ENCODE measurements at places on chromosomes 1 and 21. TPM values are rescaled to one million over a fixed set of nuclear protein-coding genes. Genes with fewer than 3 reads are reported as not detected.

DNA sequence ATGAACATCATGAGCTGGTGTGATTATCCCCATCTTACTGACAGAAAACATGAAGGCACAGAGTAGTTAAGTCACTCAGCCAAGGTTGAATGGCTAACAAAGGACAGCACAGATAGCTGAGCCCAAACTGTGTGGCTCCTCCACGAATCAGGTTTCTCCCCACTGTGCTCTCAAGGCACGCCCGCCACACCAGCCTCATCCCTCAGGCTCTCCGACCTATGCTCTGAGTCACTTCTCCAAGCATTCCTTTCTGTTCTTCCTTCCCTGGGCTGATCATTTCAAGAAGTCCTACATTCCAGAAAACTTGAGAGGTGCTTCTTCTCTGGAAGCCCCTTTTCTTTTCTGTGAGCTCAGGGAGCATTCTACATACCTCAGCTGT lies 25.3 kb upstream of the SDC3 start:
- H3K4me3 ChIP-seq, result no peak overlapping the region
- peaks cover 47% of the 10 kb centered on the region for H3K36me3 ChIP-seq
- H3K27ac ChIP-seq, result no peak overlapping the region
- no peaks in the 10 kb centered on the region for H3K27me3 ChIP-seq
- no peaks in the 10 kb centered on the region for H3K4me1 ChIP-seq

DNA sequence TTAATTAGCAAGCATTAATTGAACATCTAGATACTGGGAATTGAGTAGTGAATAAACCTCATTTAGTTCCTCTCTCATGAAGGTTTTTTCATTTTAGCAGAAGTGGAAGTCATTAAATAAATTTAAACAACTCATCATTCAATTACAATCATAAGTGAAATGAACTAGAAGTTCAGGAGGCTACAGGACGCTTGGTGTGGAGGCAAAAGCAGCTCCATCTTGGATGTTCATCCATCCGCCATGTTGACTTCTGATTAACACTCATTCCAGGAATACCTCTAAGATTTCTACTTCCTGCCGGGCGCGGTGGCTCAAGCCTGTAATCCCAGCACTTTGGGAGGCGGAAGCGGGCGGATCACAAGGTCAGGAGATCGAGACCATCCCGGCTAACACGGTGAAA lies 11.5 kb upstream of the NTPCR start:
- H3K4me1 ChIP-seq, result peaks cover 33% of the 10 kb centered on the region
- no peak overlapping the region for H3K4me3 ChIP-seq
- no peaks in the 10 kb centered on the region for H3K36me3 ChIP-seq
- H3K27ac ChIP-seq, result no peak overlapping the region
- H3K27me3 ChIP-seq, result no peaks in the 10 kb centered on the region
- no peak for DNase-seq

DNA sequence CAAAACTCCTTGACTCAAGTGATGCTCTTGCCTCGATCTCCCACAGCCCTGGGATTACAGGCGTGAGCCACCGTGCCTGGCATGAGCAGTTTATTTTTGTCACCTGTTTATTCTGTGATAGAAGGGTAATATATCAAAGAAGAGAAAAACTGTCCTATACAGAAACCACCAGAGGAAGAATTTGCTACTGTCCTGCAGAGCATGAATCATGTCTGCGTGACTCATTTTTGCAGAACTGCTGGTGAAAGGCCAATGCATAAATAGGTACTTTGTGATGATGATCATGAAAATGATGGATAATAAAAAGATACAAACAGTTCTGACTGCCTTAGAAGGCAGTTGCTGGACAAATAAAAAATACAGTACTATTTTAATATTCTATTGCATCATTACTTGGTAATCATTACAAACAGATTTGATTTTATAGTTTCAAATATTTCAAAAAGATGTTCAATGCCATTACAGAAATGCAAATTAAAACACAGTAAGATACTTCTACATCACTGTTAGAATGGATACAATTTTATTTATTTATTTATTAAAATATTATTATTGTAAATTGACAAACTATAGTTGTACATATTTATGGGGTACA lies 26.5 kb downstream of the RIPPLY3 start:
- H3K4me3 ChIP-seq, result no peak overlapping the region
- peaks cover 2% of the 10 kb centered on the region for H3K4me1 ChIP-seq
- no peak overlapping the region for H3K27ac ChIP-seq
- no peaks in the 10 kb centered on the region for H3K36me3 ChIP-seq

- DNase-seq, result no peak
- no peak overlapping the region for H3K27ac ChIP-seq
- H3K36me3 ChIP-seq, result peaks cover 89% of the 10 kb centered on the region
- no peak overlapping the region for H3K4me3 ChIP-seq
Observed at GRCh38 chr21:32380940-32381339, 11.9 kb downstream of the URB1 start.

DNA sequence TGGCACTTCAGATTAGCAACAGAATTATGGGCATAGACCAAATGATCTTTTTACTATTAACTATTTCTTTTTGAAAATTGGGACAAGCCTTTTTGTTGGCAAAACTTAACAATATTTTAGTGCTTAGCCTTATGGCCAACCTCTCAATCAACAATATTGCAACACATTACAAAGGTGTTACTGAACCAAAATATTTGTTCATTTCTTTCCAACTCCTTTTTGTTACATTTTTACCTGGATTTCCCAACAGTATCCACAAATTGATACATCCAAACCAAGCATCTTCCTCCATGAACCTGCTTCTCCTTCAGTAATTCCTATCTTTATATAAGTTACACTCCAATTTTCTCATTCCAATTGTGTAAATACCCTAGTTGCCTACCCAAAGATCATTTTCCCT lies 1.5 kb upstream of the AMPD1 start:
- H3K27ac ChIP-seq, result no peak overlapping the region
- peaks cover 7% of the 10 kb centered on the region for H3K27me3 ChIP-seq
- H3K4me3 ChIP-seq, result no peak overlapping the region
- H3K36me3 ChIP-seq, result no peaks in the 10 kb centered on the region

DNA sequence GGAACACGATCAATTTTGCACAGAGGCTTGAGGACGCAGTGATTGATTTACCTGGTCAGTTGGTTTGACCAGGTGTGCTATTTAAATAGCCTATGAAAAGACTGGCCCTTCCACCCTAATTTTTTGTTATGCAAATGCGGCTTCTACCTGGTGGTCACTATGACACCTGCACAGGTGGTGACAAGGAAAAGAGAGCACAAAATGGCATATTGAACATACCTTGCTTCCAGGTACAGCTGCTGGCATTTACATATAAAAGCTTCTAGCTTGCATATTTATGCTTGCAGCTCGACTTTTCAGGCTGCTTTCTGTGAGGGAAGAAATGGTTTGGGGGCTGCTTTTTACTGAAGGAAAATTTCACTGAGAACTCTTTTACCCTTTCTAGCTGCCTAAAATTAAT lies 15.3 kb upstream of the FMO4 start:
- no peaks in the 10 kb centered on the region for H3K36me3 ChIP-seq
- H3K4me1 ChIP-seq, result no peaks in the 10 kb centered on the region
- H3K4me3 ChIP-seq, result no peak overlapping the region
- DNase-seq, result no peak
- H3K27me3 ChIP-seq, result peaks cover 2% of the 10 kb centered on the region

- H3K36me3 ChIP-seq, result no peaks in the 10 kb centered on the region
- DNase-seq, result peak; percentile 72
Observed at GRCh38 chr1:12047120-12047876, 15.8 kb upstream of the TNFRSF8 start.

GRCh38 chr1:24362982-24363614 lies 43.9 kb downstream of the GRHL3 start:
- no peak overlapping the region for H3K4me3 ChIP-seq
- peaks cover 23% of the 10 kb centered on the region for H3K4me1 ChIP-seq
- no peaks in the 10 kb centered on the region for H3K27me3 ChIP-seq
- H3K36me3 ChIP-seq, result peaks cover 2% of the 10 kb centered on the region
- H3K27ac ChIP-seq, result no peak overlapping the region

DNA sequence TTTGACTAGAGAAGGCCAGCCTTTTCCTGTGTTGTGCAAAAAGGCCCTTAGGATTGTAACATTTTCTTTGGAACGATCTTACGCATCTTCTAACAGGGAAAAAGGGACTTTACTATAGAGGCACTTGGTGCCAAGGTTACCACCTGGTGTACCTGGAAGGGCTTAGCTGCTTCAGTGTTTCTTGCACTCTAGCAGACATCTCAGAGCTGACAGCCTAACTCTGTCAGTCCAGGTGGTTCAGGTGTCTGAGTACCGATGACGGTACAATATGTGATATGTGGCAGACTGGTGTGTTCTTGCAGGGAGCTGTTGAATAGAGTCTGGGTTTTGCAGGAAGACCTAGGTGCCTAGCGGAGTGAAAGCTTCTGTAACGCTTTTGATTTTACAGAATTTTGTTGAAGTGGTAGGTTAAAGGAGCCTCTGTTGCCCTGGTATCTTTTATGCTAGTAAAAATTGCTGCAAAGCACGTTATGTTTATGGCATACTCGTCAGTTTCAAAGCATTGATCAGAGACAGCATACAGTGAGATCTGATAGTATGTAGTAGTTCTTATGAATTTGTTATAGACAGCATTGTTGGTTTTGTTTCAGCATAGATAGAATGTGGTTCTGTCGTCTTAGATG lies 1.4 kb downstream of the MAGI3 start:
- peak overlapping the region; percentile 78 for H3K4me3 ChIP-seq
- H3K36me3 ChIP-seq, result no peaks in the 10 kb centered on the region
- no peak for DNase-seq
- peaks cover 26% of the 10 kb centered on the region for H3K4me1 ChIP-seq
- H3K27me3 ChIP-seq, result peaks cover 49% of the 10 kb centered on the region

DNA sequence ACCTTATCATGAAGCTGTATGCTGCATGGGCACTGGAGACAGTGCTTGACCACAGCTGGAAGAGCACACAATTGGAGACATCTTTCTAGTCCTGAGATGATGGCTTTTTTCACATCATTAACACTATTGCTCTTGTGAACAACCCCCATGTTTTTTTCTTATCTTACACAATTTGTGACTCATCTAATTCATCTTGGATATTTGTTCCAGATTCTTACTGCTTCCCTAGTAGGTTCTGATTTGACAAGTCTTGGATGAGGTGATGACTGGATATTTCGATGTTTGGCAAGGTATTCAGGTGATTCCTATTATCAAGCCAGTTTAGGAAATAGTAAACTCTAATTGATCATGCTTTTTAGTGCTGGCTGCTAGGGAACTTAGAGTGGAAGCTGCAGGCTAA lies 23.7 kb downstream of the HLX start:
- H3K27me3 ChIP-seq, result peaks cover 6% of the 10 kb centered on the region
- no peak overlapping the region for H3K27ac ChIP-seq
- DNase-seq, result no peak
- H3K4me1 ChIP-seq, result no peaks in the 10 kb centered on the region
- no peak overlapping the region for H3K4me3 ChIP-seq

DNA sequence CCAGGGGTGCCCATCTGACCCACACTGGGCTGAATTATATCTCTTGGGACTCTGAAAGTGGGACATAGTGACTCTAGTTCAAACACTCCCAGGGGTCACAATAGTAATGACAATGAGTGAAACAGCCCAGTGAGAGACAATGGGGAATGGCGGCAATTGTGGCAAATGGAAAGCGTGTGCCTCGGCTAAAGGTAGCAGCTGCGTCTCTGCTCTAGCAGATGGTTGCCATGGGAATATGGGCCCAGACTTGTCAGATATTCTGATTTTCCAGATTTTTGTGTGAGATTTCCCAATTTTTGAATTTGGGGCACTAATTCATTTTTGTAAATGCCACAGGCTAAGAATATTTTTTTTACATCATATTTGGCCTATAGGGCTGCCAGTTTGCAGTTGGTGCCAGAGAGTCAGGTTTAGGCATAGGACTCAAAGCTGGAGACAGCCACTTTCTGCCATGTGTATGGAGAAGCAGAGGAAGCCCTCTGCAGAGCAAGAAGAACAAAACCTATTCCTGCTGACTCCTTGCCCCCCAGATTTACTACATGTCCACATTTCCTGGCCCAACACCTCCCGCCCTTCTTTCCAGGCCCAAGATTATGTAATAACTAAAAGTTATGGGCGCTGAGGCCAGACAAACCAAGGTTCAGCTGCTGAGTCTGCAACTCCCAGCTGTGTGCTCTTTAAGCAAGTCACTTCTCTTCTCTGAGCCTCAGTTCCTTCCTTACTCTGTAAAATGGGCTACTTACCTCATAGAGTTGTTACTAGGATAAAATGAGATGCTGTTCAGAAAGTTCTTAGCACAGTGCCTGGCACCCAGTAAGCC lies 21.6 kb upstream of the PTP4A2 start:
- H3K4me1 ChIP-seq, result peaks cover 72% of the 10 kb centered on the region
- H3K36me3 ChIP-seq, result no peaks in the 10 kb centered on the region

DNA sequence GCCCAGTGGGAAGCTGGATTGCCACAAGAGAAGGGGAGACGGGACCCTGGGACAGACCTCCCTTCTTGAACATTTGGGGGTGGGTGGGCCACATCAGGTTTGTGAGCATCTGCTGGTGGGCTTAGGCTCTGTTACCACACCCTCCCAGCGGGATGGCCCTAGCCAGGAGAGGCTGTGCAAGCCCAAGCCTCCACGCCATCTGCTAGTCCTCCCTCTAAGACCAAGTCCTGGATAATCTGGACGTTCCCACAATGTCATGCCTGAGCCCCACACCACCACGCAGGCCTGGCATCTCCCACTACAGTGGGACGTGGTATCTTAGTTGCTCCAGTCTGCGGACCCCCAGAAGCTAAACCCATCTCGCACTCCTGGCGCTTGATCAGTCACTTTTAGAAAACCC lies 3.7 kb upstream of the IBA57 start:
- no peak for DNase-seq
- H3K4me1 ChIP-seq, result peaks cover 15% of the 10 kb centered on the region
- no peaks in the 10 kb centered on the region for H3K27me3 ChIP-seq

GRCh38 chr1:220751111-220751510 lies 3.0 kb downstream of the MTARC2 start:
- no peak for DNase-seq
- no peak overlapping the region for H3K4me3 ChIP-seq
- H3K27ac ChIP-seq, result no peak overlapping the region
- H3K27me3 ChIP-seq, result peaks cover 42% of the 10 kb centered on the region

- H3K4me3 ChIP-seq, result no peak overlapping the region
- H3K4me1 ChIP-seq, result peaks cover 18% of the 10 kb centered on the region
- no peaks in the 10 kb centered on the region for H3K27me3 ChIP-seq
- peaks cover 13% of the 10 kb centered on the region for H3K36me3 ChIP-seq
- no peak overlapping the region for H3K27ac ChIP-seq
- DNase-seq, result no peak
Observed at GRCh38 chr1:77664939-77665516, 17.4 kb downstream of the ZZZ3 start.

Gene SPATA21
- total RNA-seq, result not detected

Gene DEPDC1
- total RNA-seq, result 19.9 TPM

Gene LIN28A
- total RNA-seq, result not detected

Gene CACYBP
- 311 TPM for total RNA-seq

Gene KCNT2
- not detected for total RNA-seq

Gene SH2D1B
- total RNA-seq, result 1.0 TPM

Gene LAX1
- total RNA-seq, result 14.2 TPM

Gene OR2T11
- not detected for total RNA-seq

Gene KIF1B
- total RNA-seq, result 21.9 TPM

Gene CALML6
- total RNA-seq, result 0.32 TPM

Gene SPRR5
- not detected for total RNA-seq

Gene CYP4A11
- total RNA-seq, result not detected

Gene BCAR3
- 9.4 TPM for total RNA-seq

Gene ADAMTS4
- 0.09 TPM for total RNA-seq
